ENCODE measurements at places on chromosomes 5 and 9. TPM values are rescaled to one million over a fixed set of nuclear protein-coding genes. Genes with fewer than 3 reads are reported as not detected.

Gene NRARP
- 4.7 TPM for total RNA-seq

Gene NMUR2
- total RNA-seq: 0.14 TPM

Gene PCDH1
- total RNA-seq: 21.0 TPM

Gene FBN2
- 23.8 TPM for total RNA-seq

Gene ARID3C
- not detected for total RNA-seq

Gene COL15A1
- 58.3 TPM for total RNA-seq

Gene ANKRD31
- 0.05 TPM for total RNA-seq

All from Right ventricle myocardium inferior (tissue), 1 donor.